ENCODE measurements at places on chromosomes 12 and 14.

- no peak for DNase-seq
Measured at GRCh38 chr12:80175307-80175930, 76.1 kb downstream of the OTOGL start.

GRCh38 chr12:46430340-46430948 is 57.9 kb upstream of the SLC38A2 start:
- DNase-seq, result peak; percentile 84

DNA sequence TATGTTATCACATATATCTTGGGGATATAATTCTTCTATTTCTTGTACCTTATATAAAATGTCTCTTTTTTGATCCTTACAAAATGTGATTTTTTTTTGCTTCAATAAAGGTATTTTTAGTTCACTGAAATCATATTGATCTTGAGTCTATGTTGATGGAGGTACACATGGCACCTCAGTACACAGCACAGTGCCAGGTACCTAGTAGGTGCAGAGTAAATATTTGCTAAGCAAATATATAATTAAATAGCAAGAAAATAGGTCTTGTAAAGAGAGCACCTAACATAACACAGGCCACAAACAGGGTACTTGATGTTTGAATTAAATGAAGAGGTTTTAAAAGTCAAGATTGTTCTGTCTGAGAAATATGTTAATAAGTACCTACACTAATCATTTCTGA is 69.7 kb downstream of the CIT start:
- no peak for DNase-seq

DNA sequence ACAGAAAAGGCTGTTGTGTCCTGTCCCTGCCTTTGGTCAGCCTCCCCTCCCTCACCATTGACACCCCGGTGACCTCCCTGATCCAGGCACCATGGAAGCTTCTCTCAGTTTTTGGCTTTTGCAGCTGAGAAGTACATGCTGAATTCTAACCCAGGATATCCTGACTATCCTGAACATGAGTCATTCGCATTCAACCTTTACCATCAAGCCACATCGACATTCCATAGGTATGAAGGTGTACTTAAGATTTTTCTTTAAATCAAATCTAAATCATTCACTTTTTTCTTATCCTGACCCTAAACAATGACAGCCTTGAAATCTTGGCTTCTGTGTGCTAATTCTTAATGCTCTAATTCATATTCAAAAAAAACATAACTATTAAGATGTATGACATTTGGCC is 8.7 kb upstream of the KRT78 start:
- DNase-seq, result no peak

DNA sequence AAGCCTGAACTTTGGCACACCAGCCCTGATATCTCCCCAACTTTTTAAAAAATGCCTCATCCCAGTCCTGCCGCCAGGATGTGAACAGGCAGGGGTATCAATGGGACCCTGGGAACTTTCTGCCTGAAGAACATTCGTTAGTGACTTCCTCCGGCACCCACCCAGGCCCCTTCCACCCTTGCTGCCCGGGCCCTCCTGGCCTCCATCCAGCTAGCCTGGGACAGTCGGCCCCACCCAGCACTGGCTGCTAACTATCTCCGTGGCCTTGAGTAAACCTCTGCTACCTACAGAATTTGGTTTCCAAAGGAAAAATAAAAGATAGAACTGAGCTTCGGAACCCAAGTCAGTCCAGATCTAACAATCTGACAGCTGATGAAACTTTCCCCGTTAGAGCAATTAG is 14.3 kb downstream of the SCARB1 start:
- no peak for DNase-seq

- peak; percentile 75 for DNase-seq
Measured at GRCh38 chr12:114774197-114774596, 90.2 kb upstream of the TBX3 start.

- no peak for DNase-seq
Measured at GRCh38 chr12:30296486-30296885, 399.2 kb downstream of the IPO8 start.

- DNase-seq, result no peak
Measured at GRCh38 chr14:98393527-98393926, 878.5 kb downstream of the BCL11B start.

GRCh38 chr12:95607642-95608041 is 56.4 kb upstream of the USP44 start:
- DNase-seq, result no peak

DNA sequence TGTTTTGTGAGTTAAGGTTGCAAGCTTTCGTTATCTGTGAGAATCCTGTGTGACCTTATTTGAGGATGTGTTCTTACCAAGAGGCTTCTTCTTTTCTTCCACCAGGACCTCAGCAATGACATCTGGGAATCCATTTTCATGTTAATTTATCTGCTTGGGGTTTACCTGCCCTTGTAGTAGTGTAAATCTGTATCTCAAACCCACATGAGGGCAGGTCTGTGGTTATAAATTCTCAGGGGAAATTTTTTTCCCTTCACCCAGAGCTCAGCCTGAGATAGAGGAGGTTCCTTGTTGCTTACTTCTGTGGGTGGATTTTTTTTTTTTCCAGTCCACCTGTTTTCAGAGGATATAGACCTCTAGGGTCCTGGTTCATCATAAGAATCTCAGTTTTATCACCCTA is 70.8 kb downstream of the AKAP6 start:
- DNase-seq, result no peak

- DNase-seq, result no peak
Measured at GRCh38 chr14:29475641-29476040, 452.0 kb downstream of the PRKD1 start.

DNA sequence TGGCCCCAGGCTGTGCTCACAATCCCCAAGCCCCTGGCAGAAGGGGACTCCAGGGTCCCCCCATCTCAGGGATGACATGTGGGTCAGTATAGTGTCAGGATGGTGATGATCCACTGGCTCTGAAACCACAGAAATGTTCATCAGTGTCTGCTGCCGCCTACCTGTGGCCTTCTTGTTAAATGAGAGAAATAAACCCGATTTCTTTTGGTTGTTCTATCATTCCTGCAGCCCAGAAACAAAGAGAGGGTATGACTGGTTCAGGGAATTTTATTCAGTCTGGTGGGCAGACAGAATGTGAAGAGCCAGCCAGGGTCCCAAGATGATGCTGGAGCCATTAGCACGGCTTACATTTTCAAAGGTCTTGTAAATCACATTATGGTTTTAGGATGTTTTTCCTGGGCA is 86.6 kb downstream of the CRADD start:
- no peak for DNase-seq

DNA sequence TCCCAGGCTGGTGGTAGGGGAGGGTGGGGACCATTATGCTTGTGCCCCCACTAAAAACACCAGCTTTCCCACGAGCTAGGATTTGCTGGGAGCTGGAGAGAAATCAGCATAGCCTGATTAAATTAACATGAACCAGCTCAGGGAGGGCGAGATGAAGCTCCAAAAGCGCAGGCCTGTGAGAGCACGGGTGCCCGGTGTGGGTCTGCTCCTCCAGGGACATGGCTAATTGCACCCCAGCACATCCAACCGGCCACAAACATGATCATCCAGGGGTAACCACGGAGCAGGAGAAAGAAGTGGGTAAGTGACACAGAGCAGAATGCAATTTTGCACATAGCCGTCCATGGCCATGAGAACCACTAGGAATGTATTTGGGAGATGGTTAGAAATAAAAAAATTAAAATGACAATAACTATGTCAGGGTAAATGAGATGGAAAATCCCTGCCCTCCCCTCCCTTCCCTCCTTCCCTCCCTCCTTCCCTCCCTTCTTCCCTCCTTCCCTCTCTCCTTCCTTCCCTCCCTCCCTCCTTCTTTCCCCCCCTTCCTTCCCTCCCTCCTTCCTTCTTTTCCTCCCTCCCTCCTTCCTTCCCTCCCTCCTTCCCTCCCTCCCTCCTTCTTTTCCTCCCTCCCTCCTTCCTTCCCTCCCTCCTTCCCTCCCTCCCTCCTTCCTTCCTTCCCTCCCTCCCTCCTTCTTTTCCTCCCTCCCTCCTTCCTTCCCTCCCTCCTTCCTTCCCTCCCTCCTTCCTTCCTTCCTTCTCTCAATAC is 26.9 kb downstream of the CLMN start:
- no peak for DNase-seq

GRCh38 chr12:123101526-123101925 is 49.4 kb downstream of the PITPNM2 start:
- no peak for DNase-seq

DNA sequence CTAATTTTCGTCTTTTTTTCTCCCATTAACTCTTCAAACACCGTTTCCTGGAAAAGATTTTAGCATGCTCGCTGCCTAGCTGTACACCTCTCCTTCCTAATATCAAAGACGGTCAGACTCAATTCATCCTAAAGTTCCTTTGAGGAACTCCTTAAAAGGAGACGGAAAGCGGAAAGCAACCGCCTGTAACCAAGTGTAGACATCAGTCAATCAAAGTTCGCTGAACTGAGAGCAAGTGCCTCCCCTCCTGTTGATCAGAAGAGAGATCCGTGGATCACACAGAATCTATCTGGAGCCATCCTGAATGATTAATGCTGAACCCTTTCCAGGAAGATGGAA is 412 bp upstream of the TEP1 start:
- peak; percentile 19 for DNase-seq

- DNase-seq, result peak; percentile 54
Measured at GRCh38 chr12:64912516-64913255, 88.2 kb downstream of the TBC1D30 start.

DNA sequence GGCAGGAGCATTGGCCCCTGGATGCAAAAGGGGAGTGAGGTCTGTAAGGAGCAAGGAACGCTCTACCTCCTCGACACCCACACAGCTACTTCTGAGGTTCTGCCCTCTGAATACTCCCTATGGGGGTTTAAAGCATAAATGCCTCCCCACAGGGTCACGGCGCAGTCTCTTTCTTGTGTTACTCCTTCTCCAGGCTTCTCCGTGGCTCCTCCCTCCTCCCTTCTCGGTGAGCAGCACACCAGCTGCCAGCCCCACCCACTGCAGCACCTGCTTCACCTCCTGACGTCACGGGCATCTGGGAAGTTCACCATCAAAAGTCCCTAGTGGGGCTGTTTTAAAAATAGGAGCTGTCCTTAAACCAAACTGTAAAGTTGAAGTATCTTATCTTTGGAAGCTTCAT is 67.3 kb downstream of the SPTB start:
- no peak for DNase-seq

GRCh38 chr12:52826611-52827498 is 7.3 kb downstream of the KRT79 start:
- no peak for DNase-seq

DNA sequence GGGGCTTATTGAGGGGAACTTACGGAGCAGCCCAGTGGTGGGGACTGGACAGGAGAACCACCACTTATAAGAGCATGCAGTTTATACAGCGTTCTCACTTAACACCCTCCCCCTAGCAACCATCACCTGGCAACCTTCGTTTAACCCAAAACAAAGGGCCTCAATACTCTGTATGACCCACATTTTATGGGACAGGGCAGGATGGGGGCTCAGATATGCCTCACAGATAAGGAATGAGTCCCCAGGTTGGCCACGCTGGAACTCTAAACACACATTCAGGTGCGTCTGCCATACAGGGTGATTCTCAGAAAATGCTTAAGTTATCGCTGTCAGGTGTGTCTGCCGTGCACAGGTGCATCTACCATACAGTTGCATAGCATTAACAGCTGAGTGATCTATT is 99.2 kb downstream of the GCH1 start:
- no peak for DNase-seq

DNA sequence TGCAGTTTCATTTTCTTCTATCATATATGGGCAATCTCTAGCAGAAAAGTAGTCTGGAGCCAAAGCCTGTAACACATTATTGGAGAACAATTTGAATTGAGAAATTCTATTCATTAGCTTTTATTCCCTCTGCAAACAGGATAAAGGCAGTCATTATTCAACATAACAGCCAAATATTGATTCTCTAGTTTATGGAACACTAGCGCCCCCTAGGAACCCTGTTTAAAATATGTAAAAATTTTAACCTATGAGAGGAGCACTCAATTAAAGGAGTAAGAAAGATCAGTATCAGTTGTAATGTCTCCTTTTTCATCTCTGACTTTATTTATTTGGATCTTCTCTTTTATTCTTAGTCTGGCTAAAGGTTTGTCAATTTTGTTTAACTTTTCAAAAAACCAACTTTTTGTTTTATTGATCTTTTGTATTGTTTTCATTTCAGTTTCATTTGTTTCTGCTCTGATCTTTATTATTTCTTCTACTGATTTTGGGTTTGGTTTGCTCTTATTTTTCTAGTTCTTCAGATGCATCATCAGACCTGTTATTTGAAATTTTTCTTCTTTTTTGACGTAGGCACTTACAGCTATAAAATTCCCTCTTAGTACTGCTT is 4.8 kb upstream of the LMNTD1 start:
- peak; percentile 51 for DNase-seq

DNA sequence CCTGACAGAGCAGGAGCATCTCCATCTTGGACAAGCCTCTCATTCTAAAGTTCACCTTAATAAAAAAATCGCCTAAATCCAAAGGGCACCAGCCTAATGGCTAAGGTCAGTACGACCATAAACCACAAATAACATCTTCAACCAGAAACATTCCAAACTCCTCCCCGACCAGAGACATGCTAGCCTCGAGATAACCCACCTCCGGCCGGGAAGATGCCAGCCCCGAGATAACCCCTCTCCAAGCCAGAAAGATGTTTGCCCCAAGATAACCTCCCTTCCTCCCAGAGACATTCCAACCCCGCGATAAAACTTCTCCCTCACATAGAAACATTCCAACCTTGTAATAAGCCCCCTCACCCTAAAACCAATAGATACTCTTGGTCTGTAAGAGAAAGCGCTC is 86.8 kb upstream of the PKP2 start:
- DNase-seq, result no peak

GRCh38 chr14:58898655-58899316 is 261.0 kb downstream of the DACT1 start:
- DNase-seq, result peak; percentile 92

GRCh38 chr14:50061664-50062437 is 54.5 kb downstream of the VCPKMT start:
- DNase-seq, result peak; percentile 40

DNA sequence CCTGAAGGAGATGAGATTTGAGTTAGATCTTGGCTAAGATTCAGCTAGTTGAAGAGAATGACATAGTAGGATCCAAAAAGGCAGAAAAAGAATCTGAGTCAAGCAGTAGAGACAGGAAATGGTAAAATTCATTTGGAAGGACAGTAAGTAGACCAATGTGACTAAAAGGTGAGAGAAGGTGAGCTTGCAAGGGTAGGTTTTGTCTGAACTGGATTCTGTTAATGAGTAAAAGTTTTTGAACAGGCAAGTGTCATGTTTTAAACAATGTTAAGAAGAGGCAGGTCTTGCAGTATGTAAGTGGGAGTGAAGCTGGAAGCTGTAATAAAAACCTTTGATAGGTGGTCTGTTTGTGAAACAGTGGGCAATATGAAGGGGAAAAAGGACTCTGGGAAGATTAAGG is 58.6 kb downstream of the ACSS3 start:
- DNase-seq, result no peak

All from astrocyte of the spinal cord (primary cell).